Panc1 (cell line): ENCODE measurements at places on chromosomes 5 and 9.

DNA sequence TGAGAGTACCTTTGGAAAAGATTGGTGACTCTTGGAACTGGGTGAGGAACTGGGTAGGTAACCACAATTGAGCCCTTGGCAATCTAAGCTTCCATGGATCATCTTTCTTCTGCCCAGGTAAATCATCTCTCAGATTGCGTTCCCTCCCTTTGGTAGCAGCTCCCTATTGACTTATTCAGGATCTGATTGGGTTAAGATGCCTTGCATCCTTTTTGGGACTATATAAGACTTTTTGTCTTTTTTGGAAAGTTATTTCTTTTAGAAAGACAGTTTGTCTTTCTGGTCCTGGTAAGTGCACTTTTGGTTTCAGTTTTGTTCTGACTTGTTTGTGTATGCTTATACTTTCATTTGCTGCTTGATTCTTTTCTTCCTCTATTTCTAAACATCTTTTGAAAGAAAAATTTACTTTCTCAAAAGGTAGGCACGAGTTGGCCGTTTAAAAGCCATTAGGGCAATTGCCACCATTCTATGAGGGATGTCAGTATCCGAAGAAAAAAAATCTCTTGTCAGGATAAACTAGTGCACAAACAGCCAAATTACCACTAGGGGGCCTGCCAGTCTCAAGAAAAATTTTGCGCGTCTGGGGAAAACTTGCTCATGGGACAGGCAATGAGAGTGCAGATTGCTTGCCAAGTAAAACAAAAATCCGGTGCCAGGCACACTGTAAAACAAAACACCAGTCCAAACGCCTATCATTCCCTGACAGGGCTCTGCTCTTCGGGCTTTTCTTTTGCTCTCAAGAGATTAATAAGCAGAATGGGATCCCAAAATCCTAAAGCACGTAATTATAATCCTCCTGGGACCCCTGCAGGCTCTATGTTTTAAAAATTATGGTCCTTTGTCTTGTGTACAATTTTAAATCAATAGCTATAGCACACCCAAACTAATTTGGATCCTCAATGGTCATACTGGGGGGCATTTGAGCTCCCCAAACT is 12.8 kb downstream of the OR1J1 start:
- no peak for DNase-seq

- no peak for DNase-seq
These were observed 341.4 kb downstream of the RAB3C start for GRCh38 chr5:58924306-58924705.

DNA sequence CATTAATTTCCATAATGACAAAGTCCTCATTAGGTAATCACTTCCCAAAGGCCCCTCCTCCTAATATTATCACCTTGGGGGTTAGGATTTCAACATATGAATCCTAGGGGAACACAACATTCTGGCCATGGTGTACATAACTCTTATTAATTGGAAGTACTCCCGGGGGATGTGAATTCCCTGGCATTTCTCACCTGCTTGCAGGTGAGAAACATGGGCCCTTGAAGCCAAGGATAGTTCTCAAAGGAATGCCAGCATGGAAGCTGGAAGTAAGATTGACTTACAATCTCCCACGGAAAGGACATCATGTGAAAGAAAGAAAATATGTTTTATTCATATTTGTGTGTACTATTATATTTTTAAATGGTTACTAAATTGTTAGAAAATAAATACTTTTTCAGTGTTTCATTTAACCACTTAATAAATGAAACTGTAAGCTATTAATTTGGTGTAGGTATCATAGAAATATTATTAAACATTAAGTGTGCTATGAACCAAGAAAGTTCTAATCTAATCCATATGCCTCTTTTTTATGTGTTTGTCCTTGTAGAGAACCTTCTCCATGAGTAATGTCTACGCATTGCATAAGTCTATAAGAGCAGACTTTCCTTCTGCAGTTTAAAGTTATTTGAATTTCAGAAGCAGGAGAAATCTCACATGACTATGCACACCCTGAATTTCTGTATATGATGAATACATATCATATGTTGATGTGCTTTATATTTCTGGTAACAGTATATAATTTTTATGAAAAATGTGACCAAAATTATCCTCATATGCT is 59.4 kb downstream of the ANXA1 start:
- no peak for DNase-seq

DNA sequence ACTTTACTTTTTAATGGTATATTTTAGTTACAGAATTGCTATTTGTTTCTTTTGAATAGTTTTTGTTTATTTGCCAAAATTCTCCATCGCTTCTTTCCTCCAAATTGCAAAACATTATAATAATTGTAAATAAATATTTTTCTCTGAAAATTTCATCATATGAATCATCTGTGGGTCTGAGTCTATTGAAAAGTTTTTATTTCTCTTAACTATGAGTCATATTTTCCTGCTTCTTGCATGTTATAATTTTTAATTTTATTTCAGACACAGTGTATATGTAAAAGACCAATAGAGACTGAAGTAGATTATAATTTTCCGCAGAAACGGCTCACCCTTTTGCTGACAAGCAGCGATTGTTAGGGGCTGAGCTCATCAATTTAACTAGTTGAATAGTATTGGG is 279.1 kb upstream of the IL12B start:
- no peak for DNase-seq

- DNase-seq: no peak
These were observed 18.1 kb upstream of the LPCAT1 start for GRCh38 chr5:1541702-1542400.

- DNase-seq: no peak
These were observed 147.6 kb downstream of the COL23A1 start for GRCh38 chr5:178442405-178443257.

DNA sequence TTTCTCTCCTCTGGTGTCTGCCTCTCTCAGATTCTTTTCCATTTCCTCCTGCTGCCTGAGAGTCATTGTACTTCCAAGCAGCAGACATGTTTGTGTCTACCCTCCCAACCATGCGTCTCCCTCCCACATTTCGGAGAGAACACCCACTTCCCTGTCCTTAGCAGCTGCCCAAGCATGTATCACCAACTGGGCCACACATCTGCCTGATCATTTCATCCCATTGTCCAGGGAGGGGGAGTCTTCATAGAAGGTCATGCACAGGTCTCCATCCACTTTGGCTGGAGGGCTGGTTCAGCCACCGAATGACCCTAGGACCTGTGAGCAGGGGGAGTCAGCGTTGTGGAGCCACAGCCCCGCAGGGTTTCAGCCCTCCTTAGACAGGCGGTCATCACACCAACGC is 75.4 kb downstream of the MAP1B start:
- no peak for DNase-seq

GRCh38 chr9:113785334-113785733 is 90.8 kb upstream of the ZNF618 start:
- DNase-seq: no peak

DNA sequence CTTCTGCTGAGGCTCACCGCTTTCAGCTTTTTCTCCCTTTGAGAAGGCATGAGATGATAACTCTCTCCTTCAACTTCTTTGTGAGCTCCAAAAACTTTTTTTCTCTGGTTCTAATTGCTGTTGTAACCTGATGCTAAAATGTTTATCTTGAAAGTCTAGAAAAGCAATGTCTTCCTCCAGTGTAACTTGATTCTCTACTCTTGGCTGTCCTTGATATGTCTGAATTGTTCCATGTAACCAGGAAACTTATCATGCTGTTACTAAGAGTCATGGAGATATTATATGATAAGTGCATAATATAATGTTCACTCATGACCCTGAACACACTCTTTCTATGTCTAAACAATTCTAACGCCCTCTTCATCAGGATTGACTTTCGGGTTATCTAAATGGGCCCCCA is 128.0 kb upstream of the ABCA1 start:
- DNase-seq: no peak

GRCh38 chr5:115767424-115767823 is 49.0 kb downstream of the CDO1 start:
- no peak for DNase-seq

GRCh38 chr9:69719983-69720382 is 39.8 kb downstream of the PTAR1 start:
- DNase-seq: no peak

GRCh38 chr5:44506561-44506960 is 117.3 kb upstream of the FGF10 start:
- no peak for DNase-seq

- no peak for DNase-seq
These were observed 155.0 kb downstream of the GNAQ start for GRCh38 chr9:77876590-77876989.

DNA sequence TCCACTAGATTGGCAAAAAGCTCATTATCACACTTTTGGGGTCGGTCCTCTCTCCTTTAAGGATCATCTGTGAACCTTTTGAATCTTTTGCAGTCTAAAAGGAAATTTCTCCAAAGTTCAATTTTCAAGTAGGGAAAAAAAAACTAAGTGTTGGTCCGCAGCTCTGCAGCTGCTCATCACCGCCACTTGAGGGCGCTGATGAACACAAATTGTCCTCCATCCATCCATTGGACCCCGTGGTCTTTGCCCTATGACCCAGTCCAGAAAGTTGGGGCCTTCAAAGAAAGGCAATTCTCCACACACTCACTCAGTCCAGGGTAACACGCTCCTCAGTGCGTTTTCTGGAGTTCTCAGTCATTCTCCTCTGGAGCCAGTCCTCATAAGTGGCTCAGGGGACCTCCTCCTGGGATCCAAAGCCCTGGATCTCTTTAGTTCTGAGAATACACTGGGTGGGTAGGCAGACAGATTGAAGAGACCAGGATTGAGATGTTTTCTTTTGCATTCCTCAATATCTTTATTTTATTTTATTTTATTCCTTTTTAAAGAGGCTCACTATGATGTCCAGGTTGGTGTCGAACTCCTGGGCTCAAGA is 63.6 kb upstream of the SLC28A3 start:
- DNase-seq: no peak

DNA sequence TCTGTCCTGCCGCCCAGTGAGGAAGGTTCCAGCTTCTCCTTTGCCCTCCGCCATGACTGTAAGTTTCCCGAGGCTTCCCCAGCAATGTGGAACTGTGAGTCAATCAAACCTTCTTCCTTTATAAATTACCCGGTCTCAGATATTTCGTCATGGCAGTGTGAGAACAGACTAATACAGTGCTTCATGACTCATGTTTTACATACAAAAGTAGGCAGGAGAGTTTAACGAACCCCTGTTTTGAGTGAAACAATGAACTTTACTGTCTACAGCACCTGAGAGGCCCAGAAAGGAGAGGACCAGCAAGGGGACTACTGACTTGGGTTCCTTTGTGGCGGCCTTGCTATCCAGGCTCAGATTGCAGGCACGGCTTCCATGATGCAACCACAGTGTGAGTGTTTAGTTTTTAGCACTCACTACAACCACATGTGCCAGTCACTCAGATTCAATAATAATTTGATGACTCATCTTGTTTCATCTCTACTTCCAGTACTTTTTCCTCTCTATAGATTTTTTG is 139.1 kb upstream of the CLINT1 start:
- DNase-seq: no peak

GRCh38 chr9:3868466-3868865 is 342.7 kb upstream of the RFX3 start:
- no peak for DNase-seq
